ENCODE measurements at places on chromosomes 7 and 10.

- DNase-seq, result peak; percentile 61
Measured at GRCh38 chr7:13988731-13989125, 738 bp downstream of the ETV1 start.

GRCh38 chr10:86064219-86064618, 302.4 kb downstream of the GRID1 start:
- DNase-seq, result no peak

- no peak for DNase-seq
Measured at GRCh38 chr7:70951271-70951962, 180.5 kb upstream of the GALNT17 start.

GRCh38 chr10:79223091-79224048, 123.9 kb upstream of the PPIF start:
- no peak for DNase-seq

GRCh38 chr7:51141451-51142003, 175.1 kb downstream of the COBL start:
- DNase-seq, result peak; percentile 34

DNA sequence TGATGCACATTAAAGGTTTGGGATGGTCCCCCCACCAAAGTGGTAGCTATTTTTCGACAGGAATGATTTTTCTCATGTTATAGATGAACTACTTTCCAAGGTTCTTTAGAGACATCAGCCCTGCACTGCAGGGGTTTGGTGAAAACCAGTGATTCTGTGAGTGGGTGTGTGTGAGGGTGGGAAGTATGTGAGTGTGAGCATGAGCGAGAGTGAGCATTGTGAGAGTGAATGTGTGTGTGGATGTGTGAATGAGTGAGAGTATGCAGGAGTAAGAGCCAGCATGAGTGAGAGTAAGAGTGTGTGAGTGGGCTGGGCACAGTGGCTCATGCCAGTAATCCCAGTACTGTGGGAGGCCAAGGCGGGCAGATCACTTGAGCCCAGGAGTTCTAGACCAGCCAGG, 75.0 kb downstream of the GOLGA7B start:
- DNase-seq, result no peak

- no peak for DNase-seq
Measured at GRCh38 chr7:27164367-27165088, 809 bp downstream of the HOXA9 start.

DNA sequence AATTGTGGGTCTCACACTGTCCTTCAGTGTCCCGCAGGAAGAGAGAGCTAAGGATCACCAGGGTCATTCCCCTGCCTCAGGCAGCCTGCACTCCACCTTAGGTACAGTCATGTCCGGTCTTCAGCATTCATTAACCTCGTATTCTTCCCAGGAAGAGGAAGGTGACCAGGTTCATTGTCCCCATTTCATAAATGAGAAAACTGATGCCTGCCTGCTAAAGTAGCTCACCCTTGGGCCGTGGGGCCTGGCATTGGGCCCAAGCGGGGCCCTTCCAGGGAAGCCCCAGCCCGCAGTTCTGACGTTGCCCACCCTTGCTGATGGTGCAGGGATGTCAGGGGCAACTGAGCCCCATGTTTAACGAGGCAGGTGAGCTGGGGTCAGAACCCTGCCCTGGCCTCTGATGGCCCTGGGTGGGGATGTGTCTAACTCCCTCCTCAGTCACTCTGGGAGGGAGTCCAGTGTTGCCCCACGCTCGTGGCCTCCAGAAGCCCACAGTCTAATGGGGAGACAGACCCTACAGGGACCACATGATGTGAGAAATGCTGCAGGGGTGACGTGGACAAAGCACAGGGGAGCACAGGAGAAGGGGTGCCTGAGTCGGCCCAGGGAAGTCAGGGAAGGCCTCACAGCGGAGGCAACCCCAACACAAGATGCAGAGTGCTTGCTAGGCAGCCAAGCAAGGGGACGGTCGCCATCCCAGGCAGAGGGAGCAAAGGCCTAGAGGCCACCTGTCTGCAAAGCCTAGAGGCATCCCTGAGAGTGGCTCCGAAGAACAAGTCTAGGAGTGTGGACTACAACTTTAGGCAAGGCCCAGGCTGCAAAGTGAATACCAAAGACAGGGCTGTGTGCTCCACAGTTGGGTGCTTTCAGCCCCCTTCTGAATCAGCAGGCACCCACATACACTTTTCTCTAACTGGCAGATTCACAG, 25.1 kb downstream of the DDIT4 start:
- DNase-seq, result no peak

- no peak for DNase-seq
Measured at GRCh38 chr7:159329818-159330378, 185.2 kb upstream of the VIPR2 start.

DNA sequence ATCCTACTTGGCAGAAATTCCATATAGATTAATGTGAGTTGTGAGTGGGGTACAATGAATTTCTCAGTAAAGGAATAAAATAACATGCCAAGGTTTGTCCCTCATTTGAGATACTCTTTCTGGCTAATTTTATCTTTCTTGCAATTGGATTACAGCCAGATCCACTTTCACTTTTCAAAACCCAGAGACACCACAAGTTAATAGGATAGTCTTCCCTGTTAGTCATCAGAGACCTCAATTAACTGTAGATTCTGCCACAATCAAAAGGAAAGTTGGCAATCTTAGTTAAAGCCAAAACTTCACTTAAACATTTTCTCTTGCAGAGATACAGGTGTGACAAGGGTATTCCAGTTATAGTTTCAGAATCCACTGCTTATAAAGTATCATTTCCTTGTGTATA, 91.4 kb upstream of the PHYHIPL start:
- DNase-seq, result no peak

DNA sequence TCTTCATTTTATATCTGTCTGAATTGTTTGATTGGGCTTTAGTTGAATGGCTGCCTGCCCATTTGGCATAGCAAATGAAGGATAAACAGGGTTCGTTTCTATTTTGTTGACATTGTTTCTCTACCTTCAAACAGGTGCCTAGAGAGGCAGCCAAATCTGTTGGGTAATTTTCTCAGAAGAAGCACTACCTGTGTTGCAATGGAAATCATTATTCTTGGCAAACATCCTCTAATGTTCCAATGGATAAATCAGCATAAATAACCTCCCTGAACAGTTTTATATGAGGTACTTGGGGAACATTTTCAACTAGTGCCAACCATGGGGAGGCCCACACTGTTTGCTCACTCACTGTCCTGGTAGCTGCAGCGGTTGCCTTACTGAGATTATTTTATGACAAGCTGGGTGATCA, 64.4 kb upstream of the PLPP4 start:
- DNase-seq, result no peak

DNA sequence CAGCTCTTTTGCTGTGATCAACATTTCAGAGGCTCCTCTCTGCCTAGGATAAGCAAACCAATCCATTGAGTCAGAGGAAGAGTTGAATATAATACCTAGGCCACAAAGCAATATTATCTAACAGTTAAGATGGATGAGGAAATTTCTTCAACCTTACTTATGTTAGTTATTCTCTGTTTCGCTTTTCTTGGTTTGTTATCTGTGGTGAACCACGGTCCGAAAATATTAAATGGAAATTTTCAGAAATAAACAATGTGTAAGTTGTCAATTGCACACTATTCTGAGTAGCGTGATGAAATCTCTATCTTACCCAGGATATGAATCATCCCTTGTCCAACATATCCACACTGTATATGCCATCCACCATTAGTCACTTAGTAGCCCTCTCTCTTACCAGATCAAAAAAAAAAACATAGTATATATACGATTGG, 1.5 kb upstream of the HTR7 start:
- DNase-seq, result no peak

GRCh38 chr10:33547976-33548375, 213.5 kb upstream of the NRP1 start:
- DNase-seq, result peak; percentile 21

- DNase-seq, result no peak
Measured at GRCh38 chr10:22280078-22280477, 36.1 kb upstream of the COMMD3 start.

- DNase-seq, result no peak
Measured at GRCh38 chr7:116577320-116577871, 52.6 kb downstream of the CAV1 start.

DNA sequence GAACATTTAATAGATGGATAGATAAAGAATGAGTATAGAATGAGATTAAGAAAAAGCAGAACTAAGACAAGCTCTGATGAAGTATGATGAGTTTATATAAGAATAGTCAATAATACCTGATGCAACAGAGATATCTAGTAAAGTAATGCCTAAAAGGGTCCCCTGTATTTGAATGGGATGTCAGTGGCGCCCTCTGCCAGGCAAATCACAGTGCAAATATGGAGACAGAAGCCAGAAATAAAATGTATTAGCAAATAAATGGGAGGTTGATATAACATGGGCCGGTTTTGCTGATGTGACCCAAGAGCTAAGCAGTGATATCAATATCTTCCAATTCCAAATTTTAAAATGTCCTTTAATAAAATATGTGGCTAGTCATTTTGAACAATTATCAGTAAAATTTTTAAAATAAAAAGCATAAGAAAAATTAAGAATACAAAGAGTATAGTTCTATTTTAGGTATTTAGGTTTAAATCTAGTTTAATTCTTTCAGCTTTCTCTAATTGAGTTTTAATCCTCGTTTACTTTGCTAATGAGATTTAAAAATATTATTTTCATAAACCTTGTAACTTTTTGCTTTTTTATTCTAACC, 62.6 kb downstream of the ADK start:
- DNase-seq, result peak; percentile 49

DNA sequence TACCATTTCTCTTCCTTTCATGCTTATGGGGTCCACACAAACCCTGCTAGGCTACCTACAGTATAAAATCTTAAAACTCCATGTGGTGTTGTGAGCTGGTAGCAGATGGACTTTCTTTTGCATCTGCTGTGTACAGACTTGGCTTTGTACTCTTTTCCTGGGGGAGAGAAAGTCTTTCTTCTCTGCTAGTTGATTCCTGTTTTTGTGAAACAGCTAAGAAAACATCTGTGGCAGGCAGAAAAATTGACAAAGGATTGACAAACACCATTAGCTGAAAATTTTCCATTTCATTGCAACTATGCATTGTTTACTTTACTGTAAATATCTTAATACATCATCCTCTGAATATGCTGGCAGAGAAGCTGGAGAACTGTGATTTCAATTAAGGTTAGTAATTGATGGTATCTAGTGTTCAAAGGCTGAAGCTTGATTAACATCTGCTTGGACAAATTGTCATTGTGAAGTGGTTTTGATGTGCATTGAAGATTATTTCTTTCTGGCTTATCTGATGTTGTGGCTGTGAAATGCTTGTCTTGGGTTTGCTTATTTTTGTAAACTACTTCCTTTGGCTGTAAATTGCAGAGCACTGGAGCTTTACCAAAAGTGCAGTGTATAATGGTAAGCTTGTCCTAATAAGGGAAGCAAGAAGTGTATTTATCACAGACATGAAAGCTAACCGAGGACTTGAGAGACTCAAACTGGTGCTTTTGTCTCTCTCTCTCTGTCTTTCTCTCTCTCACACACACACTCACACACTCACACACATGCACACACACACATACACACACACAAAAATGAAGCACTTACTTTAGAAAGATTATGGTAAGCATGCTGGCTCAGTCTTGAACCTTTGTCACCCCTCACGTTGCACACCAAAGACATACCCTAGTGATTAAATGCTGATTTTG, at the start of gene FOXP2:
FOXP2 (plus strand) TSS at position 660 of the 908 bp plus-strand sequence. CDS start 11,697 bp downstream, outside the sequence.
- DNase-seq, result peak; percentile 81

- no peak for DNase-seq
Measured at GRCh38 chr10:86765548-86765947, 9.1 kb downstream of the BMPR1A start.

DNA sequence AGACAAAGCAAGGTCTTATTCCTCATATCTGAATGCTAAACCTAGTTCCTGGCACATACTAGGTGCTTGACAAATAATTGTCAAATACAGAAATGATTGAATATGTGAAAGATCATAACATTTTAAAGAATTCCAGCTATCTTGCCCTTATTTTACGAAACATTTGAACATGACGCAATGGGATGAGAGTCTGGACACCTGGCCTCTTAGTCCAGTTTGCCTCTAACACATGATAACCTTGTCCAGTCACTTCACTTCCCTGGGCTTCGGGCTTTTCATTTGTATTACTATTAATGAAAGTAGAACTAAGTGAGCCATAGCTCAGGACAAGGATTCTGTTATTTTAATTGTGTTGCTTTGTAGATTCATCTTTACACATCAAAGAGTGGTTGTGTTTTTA, 32.6 kb downstream of the PNLIPRP3 start:
- DNase-seq, result no peak

- no peak for DNase-seq
Measured at GRCh38 chr7:135270577-135271254, 37.1 kb downstream of the STRA8 start.

GRCh38 chr10:118504467-118505205, 90.8 kb downstream of the PRLHR start:
- no peak for DNase-seq

GRCh38 chr7:99457650-99458493, 8.1 kb downstream of the ATP5MF start:
- no peak for DNase-seq

- no peak for DNase-seq
Measured at GRCh38 chr7:149564340-149565095, 66.9 kb upstream of the ZNF746 start.

GRCh38 chr7:84193747-84194146, 842 bp downstream of the SEMA3A start:
- no peak for DNase-seq

GRCh38 chr10:6108631-6109443, 20.0 kb downstream of the RBM17 start:
- DNase-seq, result no peak

GRCh38 chr7:104956753-104957450, 57.1 kb upstream of the KMT2E start:
- no peak for DNase-seq

- DNase-seq, result no peak
Measured at GRCh38 chr10:60534761-60535389, 145.2 kb upstream of the ANK3 start.

Measured in NCI-H1417 (cell line).